Activated gamma-delta T cell (primary cell): ENCODE measurements at places on chromosomes 7 and 10.

GRCh38 chr7:109868215-109868860, 1222.6 kb upstream of the LRRN3 start:
- no peak for DNase-seq

DNA sequence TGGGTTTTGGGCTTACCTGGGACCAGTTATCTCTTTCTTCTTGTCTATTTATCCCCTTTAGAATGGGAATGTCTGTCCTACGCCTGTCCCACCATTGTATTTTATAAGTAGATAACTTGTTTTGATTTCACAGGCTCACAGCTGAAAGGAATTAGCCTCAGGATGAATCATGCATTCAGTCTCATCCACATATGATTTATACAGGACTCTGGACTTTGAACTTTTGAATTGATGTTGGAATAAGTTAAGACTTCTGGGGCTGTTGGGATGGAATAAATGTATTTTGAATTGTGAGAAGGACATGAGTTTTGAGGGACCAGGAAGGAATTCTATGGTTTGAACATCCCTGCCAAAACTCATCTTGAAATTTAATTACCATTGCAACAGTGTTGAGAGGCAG, 112.6 kb downstream of the AMPH start:
- no peak for DNase-seq

GRCh38 chr7:155303039-155303593, 5.4 kb downstream of the INSIG1 start:
- no peak for DNase-seq

DNA sequence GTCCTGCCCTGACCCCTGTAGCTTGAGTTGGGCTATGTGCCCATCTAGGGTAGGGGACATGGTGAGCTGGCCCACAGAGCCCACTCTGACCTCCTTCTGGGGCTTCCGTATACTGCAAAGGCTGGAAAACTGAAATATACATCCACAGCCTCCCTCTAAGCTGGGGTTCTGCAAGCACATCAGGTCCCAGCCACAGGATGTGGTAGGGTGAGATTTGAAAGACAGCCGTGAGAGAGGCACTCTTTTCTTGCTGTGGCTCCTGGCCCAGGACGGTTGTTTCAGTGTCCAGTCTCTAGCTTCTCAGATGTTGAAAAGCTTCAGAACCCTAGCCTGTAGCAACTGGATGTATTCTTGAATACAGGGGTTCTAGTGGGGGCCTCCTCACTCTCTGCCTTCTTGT, 60.1 kb upstream of the ADRB1 start:
- DNase-seq, result no peak

- DNase-seq, result no peak
These were observed 46.1 kb downstream of the PAX2 start for GRCh38 chr10:100791369-100792058.

- no peak for DNase-seq
These were observed 52.6 kb downstream of the ZNF37A start for GRCh38 chr10:38146579-38147333.

DNA sequence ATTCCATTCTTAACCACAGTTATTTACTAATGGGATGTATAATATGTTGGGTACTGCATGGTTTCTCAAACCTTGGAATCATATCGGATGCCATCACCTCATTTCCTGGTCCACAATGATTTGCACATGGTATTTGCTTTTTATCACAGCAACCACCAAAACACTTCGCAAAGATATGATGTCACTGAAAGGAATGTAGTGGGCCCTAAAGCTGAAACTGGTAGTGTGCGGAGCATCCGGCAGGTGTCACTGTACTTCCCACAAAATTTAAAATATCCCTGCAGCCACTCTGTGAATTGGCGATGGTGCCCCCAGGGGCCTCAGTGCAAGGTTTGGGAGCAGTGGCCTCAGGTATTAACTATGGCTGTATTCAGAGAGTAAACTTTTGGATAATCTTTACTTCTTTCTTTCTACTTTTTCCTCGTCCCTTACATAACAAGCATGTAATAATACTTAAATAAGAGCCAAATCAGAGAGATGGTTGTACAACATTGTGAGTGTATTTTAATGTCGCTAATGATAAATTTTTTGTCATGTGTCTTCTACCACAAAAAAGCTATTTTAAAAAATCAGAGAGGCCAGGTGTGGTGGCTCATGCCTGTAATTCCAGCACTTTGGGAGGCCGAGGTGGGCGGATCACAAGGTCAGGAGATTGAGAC, 66.2 kb downstream of the FAM241B start:
- DNase-seq, result no peak

- no peak for DNase-seq
These were observed 101.7 kb upstream of the SLC26A5 start for GRCh38 chr7:103547451-103548284.

DNA sequence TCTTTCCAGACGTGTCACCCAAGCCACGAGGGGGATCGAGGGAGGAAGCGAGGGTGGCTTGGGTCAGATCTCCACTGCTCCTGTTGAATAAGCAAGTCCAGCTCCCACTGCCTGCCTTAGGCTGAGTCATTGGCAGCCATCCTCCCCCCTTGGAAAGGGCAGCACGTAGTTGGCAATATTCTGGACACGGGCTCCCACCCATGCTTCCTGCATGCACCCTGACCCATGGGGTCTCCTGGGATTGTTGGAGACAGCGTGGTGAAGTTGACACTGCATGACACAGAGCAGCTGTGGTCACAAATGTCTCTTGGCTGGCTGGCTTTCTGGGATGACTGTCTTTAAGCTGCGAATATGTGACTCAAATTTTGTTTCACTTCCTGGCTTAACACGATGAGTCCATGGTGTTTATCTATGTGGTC, 11.2 kb downstream of the BTBD16 start:
- no peak for DNase-seq

GRCh38 chr10:94194256-94194655, 168.5 kb downstream of the NOC3L start:
- no peak for DNase-seq

DNA sequence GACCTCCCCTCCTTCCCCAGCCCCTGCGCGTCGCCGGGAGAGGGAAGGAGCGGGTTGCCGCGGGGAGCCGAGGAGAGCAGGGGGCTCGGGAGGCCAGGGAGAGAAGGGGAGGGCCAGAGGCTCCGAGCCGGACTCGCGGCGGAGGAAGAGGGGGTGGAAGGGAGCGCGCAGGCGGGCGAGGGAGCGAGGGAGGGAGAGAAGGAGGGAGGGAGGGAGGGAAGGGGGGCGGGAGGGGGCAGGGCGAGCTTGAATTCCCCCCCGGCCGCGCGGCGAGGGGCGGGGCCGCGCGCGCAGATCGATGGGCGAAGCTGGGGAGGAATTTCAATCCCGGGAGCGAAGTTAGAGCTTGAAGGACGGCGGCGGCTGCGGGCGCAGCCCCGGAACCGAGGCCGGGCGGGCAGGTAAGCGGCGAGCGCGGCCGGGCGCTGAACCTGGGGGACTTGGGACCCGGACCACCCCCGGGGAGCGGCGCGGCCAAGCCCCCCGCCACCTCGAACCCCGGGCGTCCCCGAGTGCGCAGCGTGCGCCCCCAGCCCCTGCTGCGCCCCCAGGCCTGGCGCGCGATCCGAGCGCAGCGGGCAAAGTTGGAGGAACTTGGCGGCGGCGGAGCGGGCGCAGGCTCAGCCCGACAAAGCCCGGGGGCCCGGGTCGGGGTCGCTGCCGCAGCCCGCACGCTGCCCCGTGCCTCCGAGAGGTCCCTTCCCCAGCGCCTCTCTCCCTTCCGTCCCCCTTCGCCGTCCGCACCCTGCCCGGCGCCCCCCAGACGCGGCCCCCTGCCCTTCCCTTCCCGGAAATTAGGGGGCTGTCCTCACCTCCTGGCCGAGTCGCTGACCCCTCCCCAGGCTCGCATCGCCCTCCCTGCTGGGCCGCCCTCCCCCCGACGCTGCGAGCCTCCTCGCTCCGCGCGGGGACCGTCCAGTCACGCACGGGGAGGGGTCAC, at the start of gene ELFN1:
Gene ELFN1, plus strand, starts transcription at position 324 of the 940 bp plus-strand sequence. CDS start 74,320 bp downstream, outside the sequence.
- no peak for DNase-seq

GRCh38 chr7:106460792-106461254, 176.0 kb upstream of the NAMPT start:
- DNase-seq, result no peak

GRCh38 chr7:113628948-113629847, 289.6 kb downstream of the PPP1R3A start:
- no peak for DNase-seq

DNA sequence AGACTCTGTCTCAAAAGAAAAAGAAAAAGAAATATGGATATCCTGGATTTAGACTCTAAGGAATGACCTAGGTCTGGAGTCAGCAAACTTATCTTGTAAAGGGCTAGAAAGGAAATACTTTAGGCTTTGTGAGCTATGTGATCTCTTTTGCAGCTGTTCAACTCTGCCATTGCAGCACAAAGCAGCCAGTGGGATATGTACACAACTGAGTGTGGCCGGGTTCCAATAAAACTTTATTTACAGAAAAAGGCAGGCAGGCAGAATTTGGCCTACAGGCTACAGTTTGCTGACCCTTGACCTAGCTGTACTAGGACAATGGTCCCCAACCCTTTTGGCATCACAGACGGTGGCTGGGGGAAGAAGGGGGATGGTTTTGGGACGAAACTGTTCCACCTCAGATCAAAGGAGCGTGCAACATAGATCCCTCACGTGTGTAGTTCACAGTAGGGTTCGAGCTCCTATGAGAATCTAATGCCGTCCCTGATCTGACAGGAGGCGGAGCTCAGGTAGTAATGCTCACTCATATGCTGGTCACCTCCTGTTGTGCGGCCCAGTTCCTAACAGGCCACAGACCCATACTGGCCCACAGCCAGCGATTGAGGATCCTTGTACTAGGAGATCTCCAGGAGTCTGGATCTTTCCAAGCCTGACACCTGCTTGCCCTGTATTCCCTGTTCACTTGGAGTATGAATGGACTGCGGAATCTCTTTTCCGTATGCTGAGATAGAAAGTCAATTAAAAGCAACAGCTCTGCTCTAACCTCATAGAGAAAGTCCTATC, 63.0 kb downstream of the CUL1 start:
- no peak for DNase-seq

DNA sequence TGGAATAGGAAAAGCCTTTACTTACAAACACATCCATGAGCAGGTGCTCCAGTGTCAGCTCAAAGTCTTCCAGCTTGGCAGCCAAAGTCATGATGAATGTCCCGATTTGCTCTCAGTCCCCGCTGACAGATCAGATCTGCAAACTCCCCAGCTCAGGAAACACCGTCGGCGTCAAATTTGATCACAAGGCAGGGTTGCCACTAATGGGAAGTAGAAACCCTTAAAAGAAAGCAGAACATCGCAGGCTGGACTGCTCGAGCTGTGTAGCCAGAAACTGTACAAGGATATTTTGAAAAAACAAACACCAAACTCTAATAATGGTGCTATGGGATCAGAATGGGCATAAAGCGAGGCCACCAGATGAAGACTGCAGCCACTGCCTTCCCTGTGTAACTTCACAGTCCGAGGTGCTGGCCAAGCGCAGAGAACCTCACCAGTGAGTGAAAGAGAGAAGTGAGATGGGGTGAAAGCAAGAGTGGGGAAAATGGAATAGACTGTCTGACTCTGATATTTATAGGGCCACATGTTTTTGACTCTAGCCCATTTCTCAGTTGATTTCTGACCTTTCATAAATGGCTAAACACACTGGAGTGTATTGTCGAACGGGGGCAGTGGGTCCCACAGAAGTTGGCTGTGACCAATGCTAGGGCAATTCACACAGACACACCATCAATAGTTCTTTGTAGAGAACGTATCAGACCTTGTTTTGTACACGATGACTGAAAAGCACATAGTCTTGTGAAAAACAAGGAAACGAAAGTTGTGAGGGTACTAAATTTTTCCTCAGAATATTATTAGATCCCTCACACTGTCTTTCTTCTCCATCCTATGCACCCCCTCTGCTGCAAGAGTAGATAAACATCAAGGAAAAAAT, 306.2 kb downstream of the FRMD4A start:
- no peak for DNase-seq

- no peak for DNase-seq
These were observed 57.3 kb upstream of the CCDC71L start for GRCh38 chr7:106717955-106718871.

- no peak for DNase-seq
These were observed 1274.9 kb upstream of the SORCS1 start for GRCh38 chr10:108439397-108439796.

DNA sequence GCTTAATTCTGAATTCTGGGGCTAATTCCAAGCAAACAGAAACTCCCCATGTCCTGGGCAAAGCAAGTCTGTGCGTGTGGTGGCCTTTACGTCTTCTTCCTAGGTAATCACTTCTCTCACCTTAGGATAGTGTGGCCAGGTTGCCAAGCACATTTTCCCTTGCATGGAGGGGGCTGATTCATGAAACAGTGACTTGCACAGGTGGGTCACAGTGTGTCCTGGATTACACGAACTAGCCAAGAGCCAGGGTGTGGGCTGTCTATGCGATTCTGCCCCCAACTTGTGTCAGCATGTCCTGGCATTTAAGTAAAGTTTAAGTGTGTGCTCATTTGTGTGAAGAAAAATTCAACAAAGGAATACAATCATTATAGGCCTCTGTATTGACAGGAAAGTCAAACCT, 18.5 kb upstream of the SEM1 start:
- no peak for DNase-seq

DNA sequence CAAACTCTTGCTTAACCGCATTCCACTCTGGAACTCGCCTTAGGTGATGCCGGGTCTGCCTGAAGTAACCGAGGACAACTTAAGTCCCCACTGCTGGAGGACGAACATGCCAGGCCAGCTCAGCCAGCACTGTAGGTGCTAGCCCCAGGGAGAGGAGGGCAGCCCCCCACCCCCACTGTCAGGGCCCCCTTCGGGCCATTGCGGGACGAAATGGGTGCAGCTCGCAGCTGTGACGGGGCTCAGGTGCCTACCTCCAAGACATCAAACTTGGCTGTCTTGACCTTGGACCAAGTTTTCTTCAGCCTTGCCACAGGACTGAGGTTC, 60.4 kb downstream of the CSGALNACT2 start:
- DNase-seq, result no peak

GRCh38 chr7:28536259-28536658, 123.9 kb downstream of the CREB5 start:
- no peak for DNase-seq

GRCh38 chr7:67788669-67789068, 792.0 kb downstream of the TYW1 start:
- no peak for DNase-seq

DNA sequence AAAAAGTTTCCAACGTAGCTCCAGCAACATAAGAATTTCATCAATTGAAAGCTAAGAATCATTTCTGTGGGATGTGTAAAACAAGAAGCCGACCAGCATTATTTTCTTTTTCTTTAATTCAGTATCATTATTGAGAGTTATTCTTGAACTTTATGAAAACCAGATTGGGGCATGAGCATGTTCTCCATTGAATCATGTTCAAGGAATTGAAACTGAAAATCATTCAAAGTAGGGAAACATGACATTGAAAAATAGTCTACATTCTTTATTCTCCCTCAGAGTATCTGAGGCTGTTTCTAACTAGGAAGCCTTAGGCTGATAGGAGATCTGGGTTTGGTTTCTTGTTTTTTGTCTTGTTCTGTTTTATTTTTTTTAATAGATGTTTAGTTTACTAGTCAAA, 253.7 kb downstream of the DYNC1I1 start:
- no peak for DNase-seq
